ENCODE measurements at places on chromosomes 6 and 20.

DNA sequence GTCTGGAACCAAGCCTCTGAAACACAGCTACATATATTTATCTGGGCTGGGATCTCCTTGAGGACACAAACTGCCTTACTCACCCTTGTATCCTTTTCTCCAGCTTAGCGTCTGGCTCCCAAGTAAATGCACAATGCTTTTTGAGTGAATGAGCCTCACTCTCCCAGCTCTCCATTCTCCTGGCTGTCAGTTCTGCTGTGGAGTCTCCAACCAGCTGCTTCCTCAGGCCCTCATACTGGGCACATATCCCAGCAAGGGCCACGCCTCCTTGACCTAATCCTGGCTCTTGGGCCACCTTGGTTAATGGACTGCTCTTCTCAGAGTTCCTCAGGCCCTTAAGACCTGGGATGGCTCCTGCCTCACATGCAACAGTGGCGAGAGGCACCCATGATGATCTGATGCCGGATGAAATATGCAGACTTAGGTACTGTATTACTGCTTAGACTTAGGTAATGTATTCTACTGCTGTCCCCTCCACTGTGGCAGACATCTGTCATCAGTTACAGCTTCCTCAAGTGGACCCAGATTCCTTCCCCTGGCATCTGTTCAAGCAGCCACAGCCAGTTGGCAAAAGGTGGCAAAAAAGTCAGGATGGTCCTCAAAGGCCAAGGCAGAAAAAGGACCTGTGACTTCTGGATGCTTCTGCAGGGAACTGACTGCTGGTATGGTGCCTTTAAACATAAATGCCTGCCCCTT is 16.5 kb downstream of the SNHG17 start:
- no peak for DNase-seq

DNA sequence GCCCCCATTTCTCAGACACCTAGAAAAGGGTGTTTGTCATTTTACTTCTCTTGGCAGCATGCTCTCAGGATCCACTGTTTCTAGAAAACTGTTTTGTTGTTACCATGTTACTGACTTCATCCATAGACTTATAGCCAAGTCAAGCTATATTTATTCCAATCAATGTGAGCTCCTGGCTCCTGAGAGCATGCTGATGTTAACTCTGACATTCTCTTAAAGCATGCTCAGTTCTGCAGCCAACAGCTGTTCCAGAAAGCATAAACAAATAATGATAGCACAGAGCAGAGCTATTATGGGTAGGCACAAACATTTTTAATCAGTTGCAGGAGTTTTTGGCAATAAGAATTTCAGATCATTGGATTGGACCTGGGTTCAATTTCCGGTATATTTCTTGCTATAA is 92.4 kb upstream of the CEP85L start:
- DNase-seq, result no peak

GRCh38 chr6:90669420-90669819 is 82.5 kb upstream of the MAP3K7 start:
- no peak for DNase-seq

DNA sequence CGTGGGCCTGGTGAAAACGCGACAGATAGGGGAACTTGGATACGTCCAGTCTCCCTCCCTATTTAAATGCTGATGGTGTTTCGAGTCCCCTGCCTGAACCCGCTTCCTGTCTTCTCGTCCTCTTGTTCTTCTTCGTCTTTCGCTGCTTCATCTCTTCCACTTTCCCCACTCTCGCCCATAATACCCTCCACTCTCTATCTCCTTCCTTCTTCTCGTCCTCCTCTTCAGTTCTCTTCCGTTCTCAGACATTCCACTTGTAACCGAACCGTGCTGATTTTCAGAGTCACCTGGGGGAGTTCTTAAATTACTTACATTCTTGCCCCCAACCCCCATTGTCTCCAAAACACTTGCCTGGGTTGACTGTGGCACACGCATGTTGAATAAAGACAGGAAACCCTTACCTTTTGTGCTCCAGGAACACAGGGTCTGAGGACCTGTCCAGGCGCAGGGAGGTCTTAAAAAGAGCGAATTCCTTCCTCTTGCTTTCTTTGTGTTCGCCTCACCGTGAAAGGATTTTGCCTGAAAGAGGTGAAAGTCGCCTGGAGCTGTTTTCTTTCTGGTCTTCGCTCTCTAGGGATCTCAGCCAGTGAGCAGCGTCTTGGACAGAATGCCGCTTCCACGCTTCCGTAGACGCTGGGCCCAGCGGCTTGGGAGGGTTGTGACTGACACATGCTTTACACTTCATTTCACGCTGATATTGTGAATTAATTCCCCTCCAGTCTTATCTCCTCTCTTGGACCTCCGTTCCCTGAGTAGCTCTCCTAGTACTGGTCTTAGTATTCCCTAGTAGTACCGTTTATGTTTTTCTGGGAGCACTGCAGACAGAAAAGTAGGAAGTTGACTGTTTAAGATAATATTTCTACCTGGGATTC is 184.0 kb downstream of the GPX5 start:
- no peak for DNase-seq

DNA sequence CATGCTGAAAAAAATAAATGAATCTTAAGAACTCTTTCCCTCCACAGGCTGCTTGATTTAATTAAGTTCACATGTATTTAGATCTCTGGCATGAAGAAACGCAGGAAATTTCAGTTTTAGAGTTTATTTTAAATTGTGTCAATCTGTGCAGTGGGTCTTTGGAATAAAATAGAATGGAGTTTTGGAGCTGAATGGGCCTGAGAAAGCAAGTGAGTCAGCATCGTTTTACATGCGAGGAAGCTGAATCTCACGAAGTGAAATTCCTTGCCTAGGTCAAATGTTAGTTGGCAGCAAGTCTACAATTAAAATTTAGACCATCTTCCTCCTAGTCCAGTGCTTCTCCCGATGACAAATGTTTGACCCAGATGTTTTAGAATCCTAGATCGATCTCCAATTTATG is 22.4 kb downstream of the MAP7 start:
- no peak for DNase-seq

- no peak for DNase-seq
Observed at GRCh38 chr6:9841886-9842725, 572.8 kb downstream of the TFAP2A start.

All from Karpas-422 (cell line).